ENCODE measurements at places on chromosomes 3 and 15.

- DNase-seq: no peak
Measured at GRCh38 chr3:146468234-146468633, 1.1 kb downstream of the PLSCR2 start.

DNA sequence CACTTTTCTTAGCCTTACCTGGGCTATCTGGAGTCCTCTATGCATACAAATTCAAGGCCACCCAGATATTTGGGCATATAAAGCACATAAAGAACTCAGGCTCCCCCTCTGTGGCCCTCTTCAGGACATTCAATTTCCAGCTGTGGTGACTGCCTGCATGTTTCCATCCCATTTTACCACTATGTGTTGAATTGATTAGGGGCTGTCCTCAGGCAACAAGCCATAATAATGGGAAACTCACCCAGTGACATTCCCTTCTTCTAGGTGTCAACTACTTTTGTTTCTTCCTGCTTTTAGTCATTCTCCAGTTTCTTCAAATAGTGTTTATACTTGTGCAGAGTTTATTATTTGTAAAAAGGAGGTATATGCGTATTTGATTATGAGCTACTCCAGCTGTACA, 18.0 kb downstream of the NRG4 start:
- no peak for DNase-seq

DNA sequence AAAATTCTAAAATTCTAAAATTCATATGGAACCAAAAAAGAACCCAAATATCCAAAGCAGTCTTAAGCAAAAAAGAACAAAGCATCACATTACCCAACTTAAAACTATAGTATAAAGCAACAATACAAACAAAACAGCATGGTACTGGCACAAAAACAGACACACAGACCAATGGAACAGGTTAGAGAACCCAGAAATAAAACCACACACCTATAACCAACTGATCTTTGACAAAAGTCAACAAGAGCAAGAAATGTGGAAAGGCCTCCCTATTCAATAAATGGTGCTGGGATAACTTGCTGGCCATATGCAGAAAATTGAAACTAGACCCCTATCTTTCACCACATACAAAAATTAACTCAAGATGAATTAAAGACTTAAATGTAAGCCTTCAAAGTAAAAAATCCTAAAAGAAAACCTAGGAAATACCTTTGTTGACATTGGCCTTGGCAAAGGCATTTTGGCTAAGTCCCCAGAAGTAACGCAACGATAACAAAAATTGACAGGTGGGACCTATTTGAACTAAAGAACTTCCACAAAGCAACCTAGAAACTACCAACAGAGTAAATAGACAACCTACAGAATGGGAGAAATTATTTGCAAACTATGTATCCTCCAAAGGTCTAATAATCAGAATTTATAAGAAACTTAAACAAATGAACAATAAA, 56.9 kb downstream of the TTBK2 start:
- DNase-seq: no peak

GRCh38 chr3:12752809-12753208, 6.2 kb downstream of the TMEM40 start:
- no peak for DNase-seq

GRCh38 chr3:62284442-62284841, 88.9 kb downstream of the FEZF2 start:
- DNase-seq: no peak
